ENCODE measurements at places on chromosomes 3 and 15. TPM values are rescaled to one million over a fixed set of nuclear protein-coding genes. Genes with fewer than 3 reads are reported as not detected.

FANCD2OS gene
- total RNA-seq, result not detected

DNA sequence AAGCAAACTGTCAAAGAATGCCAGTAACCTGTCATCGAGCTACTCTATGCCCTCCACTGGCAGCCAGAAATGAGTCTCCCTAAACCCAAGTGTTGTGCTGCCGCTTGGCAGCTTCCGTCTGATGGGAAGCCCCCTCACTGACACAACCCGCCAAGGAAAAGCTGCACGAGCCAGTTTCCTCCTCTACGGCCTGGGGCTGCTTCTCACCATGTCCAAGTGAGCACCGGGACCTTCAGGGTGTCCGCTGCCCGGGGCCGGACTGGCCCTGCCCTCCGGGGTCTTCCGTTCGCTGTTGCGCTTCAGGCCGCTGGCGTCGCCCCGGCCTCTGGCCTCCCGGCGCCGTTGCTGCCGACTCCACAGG, 490 bp downstream of the TOMM70 start:
- no peaks in the 10 kb centered on the region for H3K27me3 ChIP-seq
- DNase-seq, result no peak
- peaks cover 24% of the 10 kb centered on the region for H3K36me3 ChIP-seq
- H3K4me3 ChIP-seq, result peak overlapping the region; percentile 83
- H3K27ac ChIP-seq, result peak overlapping the region; percentile 78
- peaks cover 36% of the 10 kb centered on the region for H3K4me1 ChIP-seq

IL17RD gene
- 7.9 TPM for total RNA-seq

SIDT1 gene
- total RNA-seq, result 3.3 TPM

PLA2G4E gene
- not detected for total RNA-seq

GRCh38 chr3:128735884-128736283, 9.9 kb downstream of the RAB7A start:
- DNase-seq, result no peak
- no peaks in the 10 kb centered on the region for H3K27me3 ChIP-seq
- no peak overlapping the region for H3K27ac ChIP-seq
- no peaks in the 10 kb centered on the region for H3K36me3 ChIP-seq
- no peak overlapping the region for H3K4me3 ChIP-seq

CD200 gene
- total RNA-seq, result 4.0 TPM

GRCh38 chr3:100425316-100425715, 24.0 kb downstream of the LNP1 start:
- DNase-seq, result peak; percentile 77
- peaks cover 22% of the 10 kb centered on the region for H3K4me1 ChIP-seq
- 0 out of 2 replicates have a peak overlapping the region, but pooled peaks have one; percentile 1 for H3K4me3 ChIP-seq
- H3K27ac ChIP-seq, result peak overlapping the region; percentile 42
- no peaks in the 10 kb centered on the region for H3K27me3 ChIP-seq
- no peaks in the 10 kb centered on the region for H3K36me3 ChIP-seq

DNA sequence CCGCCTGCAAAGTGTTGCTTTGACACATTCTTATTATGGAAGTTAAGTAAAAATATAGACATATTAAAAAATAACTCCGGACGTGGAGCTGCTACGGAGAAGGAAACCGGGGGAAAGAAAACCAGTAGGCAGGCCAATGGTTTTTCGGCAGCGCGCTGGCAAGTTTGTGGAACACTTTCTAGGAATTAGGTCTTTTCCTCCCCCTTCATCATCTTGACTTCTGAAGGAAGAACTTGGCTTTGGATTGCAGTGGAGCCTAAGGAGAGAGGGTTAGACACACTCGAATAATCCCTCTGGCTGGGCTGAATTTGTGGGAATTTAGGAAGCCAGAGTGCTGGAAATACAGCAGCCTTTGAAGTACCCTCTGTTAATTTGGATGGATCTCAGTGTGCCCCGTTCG, 317 bp downstream of the ROBO2 start:
- no peak overlapping the region for H3K27ac ChIP-seq
- no peak overlapping the region for H3K4me3 ChIP-seq
- DNase-seq, result no peak

- H3K4me1 ChIP-seq, result no peaks in the 10 kb centered on the region
- DNase-seq, result no peak
- no peak overlapping the region for H3K27ac ChIP-seq
- H3K4me3 ChIP-seq, result no peak overlapping the region
These were observed 12.1 kb upstream of the APBA2 start for GRCh38 chr15:28873585-28874190.

DNA sequence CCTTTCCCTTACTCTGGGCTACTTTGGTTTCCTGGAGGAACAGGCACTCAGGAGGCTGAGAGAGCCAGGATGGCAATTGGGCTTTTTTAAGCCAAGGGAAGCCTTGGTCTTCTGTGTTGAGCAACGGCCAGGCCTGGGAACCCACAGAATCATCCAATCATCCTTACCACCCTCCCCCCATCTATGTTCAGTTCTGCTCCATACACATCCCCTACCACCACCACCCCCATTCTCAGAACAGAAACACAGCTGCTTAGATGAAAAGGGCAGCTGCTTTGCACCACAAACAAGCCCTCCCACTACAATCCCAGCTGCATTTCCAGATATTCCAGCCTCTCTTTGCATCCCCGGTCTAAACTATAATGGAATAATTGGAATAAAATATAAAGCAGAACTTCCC, 21.0 kb downstream of the SEMA5B start:
- H3K4me3 ChIP-seq, result no peak overlapping the region
- no peak for DNase-seq
- H3K36me3 ChIP-seq, result no peaks in the 10 kb centered on the region
- peaks cover 34% of the 10 kb centered on the region for H3K27me3 ChIP-seq
- H3K4me1 ChIP-seq, result no peaks in the 10 kb centered on the region

DNA sequence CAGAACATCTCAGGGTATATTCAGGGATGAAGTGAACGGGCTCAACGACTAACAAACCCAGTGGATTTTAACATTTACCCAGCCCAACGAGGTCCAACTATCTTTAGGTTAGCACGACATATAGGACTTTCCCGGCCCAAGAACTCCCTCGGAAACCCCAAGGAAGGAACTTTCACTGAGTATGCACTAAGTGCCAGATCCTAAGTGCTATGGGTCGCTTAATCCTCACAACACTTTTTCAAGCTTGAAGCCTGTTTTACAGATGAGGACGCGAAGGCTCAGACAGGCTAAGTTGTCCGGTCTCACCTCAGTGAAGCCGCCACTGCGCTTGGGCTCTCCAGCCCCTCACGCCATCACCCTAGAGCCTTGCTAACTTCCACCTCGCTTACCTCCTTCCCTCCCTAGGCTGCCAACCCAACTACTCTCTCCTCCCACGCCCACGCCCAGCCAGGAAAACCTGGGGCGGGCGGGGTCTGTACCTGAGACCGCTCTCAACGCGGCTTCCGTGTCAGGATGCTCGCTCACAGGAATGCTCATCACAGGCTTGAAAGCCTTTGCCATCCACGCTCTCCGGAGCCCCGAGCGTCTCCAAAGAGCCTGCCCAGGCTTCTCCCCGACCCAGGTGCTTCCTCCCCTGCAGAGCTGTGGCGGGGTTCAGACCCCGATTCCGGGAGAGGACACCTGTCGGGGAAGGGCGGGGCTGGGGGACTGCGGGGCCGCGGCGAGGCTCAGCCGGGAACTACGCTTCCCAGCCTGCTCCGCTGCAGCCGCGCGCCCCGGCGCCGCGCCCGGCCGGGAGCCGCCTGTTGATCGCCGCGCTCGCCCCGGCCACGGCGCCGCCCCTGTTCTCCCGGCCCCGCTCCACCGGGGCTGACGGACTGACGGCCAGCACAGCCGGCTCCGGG, at the start of gene TMOD2:
Gene TMOD2 (plus strand): TSS at position 806 of the 905 bp plus-strand sequence. CDS start 14,845 bp downstream, outside the sequence.
- H3K36me3 ChIP-seq, result no peaks in the 10 kb centered on the region
- DNase-seq, result no peak
- no peak within 1 kb of the TSS for H3K27ac ChIP-seq
- no peaks in the 10 kb centered on the region for H3K4me1 ChIP-seq

LRRK1 gene
- 15.7 TPM for total RNA-seq

- no peak for DNase-seq
- H3K27me3 ChIP-seq, result no peaks in the 10 kb centered on the region
- H3K27ac ChIP-seq, result no peak overlapping the region
- peaks cover 50% of the 10 kb centered on the region for H3K4me1 ChIP-seq
- H3K36me3 ChIP-seq, result no peaks in the 10 kb centered on the region
These were observed 129.4 kb downstream of the PGPEP1L start for GRCh38 chr15:98878172-98878571.

SNURF gene
- 8.7 TPM for total RNA-seq

- no peak overlapping the region for H3K4me3 ChIP-seq
- H3K4me1 ChIP-seq, result no peaks in the 10 kb centered on the region
- DNase-seq, result no peak
- no peak overlapping the region for H3K27ac ChIP-seq
- H3K27me3 ChIP-seq, result no peaks in the 10 kb centered on the region
These were observed 407.2 kb upstream of the TGFBR2 start for GRCh38 chr3:30199096-30199759.

ALDH1L1 gene
- 46.9 TPM for total RNA-seq

GRCh38 chr15:72284781-72285180, 12.4 kb upstream of the PARP6 start:
- no peak overlapping the region for H3K27ac ChIP-seq
- H3K4me1 ChIP-seq, result no peaks in the 10 kb centered on the region
- no peaks in the 10 kb centered on the region for H3K27me3 ChIP-seq
- no peaks in the 10 kb centered on the region for H3K36me3 ChIP-seq
- no peak overlapping the region for H3K4me3 ChIP-seq

NUP210 gene
- total RNA-seq, result 72.7 TPM

DNA sequence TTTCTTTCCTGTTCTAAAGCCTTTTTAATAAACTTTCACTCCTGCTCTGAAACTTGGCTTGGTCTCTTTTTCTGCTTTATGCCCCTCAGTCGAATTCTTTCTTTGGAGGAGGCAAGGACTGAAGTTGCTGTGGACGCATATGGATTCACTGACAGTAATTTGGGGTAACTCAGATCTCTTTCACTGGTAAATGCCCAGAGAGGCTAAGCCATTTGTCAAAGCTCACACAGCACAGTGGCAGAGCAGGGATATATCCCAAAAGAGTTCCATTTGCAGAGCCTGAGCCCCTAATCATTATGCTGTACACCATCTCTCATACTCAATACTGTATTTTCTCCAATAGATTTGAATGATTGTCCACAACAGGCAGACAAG, 72.3 kb upstream of the GALNT15 start:
- H3K27me3 ChIP-seq, result no peaks in the 10 kb centered on the region
- peak overlapping the region; percentile 94 for H3K27ac ChIP-seq
- no peaks in the 10 kb centered on the region for H3K36me3 ChIP-seq
- DNase-seq, result no peak
- peaks cover 11% of the 10 kb centered on the region for H3K4me1 ChIP-seq

DNA sequence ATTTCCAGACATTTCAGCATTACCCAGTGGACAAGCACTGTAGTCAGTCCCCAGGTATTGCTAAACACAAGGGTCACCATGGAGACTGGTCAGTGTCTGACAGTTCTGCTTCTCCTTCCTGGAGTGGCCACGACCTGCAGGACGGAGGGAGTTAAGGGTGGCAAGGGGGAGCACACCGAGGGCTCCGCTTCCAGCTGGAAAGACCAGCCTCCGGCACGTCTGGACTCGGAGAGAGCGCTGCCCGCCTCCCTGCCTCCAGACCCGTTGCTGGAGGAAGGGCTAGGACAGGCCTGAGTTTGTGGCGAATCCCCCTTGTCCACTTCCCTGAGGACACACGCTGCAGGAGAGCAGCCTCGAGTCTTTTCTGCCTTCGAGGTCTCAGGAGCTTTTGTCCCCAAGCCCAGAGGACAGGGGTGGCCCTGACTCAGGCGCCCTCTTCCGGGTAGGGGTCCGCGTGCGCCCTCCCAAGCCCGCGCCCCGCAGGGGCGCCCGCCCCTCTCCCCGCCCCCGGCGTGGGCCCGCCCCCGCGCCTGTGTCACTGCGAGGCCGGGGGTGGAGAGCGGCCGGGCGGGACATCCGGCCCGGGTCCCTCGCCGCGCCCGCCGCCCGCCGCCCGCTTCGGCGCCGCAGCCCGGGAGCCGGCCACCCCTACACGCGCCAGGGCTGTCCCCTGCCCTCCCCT, at the start of gene CHST14:
Gene CHST14 (plus strand): TSS at position 562 of the 682 bp plus-strand sequence. CDS start 230 bp downstream, outside the sequence.
- peak; percentile 58 for DNase-seq
- H3K4me3 ChIP-seq, result peak within 1 kb of the TSS; percentile 66
- H3K27ac ChIP-seq, result peak within 1 kb of the TSS; percentile 31
- H3K4me1 ChIP-seq, result peaks cover 17% of the 10 kb centered on the region
- no peaks in the 10 kb centered on the region for H3K36me3 ChIP-seq

All from PC-9 (cell line).